Left kidney (tissue), 8 donors: ENCODE measurements at places on chromosomes 3 and 15. TPM values are rescaled to one million over a fixed set of nuclear protein-coding genes. Genes with fewer than 3 reads are reported as not detected.

FBXL22 gene
- 1.7 TPM for polyA plus RNA-seq

- no peak for DNase-seq
Measured at GRCh38 chr15:55998478-55998877, 5.1 kb upstream of the NEDD4 start.

- DNase-seq, result no peak
Measured at GRCh38 chr15:69253156-69253555, 45.6 kb upstream of the PAQR5 start.

DNA sequence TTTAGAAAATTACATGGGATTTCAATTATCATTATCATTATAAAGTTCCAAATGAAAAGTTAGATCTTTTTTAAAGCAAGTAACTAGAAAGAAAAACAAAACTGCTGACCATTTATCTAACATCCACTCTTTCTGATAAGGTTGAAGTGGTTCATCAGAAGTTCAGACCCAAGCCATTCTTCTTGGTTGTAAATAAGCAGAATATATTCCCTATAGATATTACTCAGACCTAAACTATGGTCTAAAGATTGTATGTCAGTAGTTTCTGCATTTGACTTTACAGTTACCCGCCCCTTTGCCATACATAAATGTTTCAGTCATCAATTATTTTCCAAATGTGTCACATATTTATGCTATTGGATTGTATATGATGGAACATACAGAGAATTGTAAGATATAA is 136.7 kb downstream of the PLOD2 start:
- no peak for DNase-seq

- no peak for DNase-seq
Measured at GRCh38 chr15:69997813-69998212, 99.9 kb downstream of the TLE3 start.

TGM5 gene
- polyA plus RNA-seq, result not detected

GRCh38 chr3:184546252-184546651 is 15.3 kb upstream of the EPHB3 start:
- no peak for DNase-seq

- peak; percentile 77 for DNase-seq
Measured at GRCh38 chr3:72887705-72888545, at the start of gene GXYLT2. Gene GXYLT2 (plus strand): TSS chr3:72888046. CDS start chr3:72888234, 188 bp downstream.

NPAP1 gene
- polyA plus RNA-seq, result 2.1 TPM

DNA sequence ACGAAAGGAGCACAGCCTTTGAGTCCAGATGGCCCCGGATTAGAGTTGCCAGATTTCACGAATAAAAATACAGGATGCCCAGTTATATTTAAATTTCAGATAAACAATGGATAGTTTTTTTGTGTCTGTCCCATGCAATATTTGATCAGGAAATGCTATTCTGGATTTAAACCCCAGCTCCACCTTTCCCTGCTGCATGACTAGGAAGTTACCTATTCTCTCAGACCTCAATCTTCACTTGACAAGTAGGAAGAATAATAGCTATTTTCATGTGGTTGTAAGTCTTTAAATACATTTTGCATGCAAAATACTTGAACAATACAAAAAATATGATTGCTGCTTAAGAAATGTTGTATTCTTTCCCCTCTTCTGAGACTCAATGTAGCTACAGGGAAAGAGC is 125.3 kb upstream of the P2RY1 start:
- DNase-seq, result no peak

DNA sequence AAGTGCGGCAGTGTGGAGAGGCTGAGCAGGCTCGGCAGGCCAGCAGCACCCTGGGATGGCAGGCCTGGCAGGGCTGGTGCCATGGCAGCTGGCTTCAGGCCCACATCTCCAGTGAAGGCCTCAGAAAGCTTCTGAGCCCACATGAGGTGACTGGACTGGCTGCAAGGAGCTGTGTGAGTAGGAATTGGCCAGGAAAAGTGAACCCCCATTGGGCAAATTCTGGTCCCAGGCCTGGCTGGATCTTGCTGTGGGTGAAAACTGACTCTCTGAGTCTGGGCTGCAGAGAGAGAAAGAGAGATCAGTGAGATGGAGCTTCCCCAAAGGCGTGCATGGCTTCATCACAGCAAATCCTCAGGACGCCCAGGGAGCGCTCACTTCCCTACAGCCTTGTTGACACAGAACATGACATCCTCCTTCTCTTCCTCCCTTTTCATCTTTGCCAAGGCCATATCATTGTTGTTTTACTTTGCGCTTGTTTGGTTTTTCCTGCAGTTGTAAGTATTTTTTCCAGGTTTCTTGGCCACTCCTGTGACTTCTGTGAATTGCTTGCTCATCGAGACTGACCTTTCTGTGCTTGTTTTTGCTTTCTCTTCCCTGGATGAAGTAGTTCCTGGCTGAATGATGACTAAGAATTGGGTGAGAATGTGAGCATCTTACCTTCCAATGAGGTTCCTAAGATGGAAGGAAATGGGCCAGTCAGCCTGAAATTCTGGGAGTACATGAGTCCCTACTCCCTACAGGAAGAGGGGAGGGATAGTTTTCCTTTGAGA is 299.1 kb downstream of the TLE3 start:
- DNase-seq, result no peak

DNA sequence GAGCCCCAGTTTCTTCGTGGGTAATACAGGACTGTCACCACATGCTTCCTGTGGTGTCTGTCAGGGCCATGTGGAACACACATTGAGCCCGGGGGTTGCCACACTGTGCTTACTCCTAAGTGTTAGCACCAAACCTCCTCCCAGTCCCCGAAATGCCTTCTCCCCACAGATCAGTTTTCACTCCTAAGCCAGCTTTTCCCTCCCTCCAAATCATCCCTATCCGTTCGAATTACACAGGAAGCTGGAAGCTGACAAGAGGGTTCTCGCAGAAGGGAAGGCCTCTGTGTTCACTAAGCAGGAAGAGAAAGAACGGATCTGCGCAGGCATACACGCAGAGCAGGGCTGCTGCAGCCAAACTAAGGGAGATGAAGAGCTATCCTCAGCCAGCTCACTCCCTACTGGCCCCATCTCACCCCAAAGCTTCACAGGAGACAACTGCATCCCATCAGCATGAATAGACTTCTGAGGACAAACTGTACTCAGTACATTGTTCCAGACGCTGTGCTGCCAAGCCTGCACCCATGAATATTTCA is 32.3 kb downstream of the XXYLT1 start:
- peak; percentile 49 for DNase-seq

DNA sequence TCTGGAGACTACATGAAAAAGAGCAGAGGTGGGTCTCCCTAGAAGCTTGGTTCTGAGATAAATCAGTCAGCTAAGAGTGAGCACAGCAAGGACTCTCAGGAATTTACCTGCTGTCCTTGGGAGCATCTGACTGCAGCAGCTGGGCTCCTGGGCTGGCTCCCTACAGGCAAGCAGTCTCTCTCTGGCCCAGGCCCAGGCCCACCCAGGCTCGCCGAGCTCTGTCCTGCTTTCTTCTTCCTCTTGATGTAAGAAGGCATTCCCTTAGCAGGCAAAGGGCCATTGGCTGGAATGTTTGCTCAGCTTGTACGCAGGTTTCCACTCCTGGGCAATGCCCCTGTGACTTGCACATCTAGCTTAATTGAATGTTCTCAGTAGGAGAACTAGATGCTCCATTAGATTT is 4.3 kb upstream of the RBP2 start:
- DNase-seq, result no peak

GRCh38 chr3:196251918-196252317 is 35.6 kb downstream of the SLC51A start:
- no peak for DNase-seq

GRCh38 chr15:75578173-75578947 is 755 bp downstream of the PTPN9 start:
- DNase-seq, result peak; percentile 21

DNA sequence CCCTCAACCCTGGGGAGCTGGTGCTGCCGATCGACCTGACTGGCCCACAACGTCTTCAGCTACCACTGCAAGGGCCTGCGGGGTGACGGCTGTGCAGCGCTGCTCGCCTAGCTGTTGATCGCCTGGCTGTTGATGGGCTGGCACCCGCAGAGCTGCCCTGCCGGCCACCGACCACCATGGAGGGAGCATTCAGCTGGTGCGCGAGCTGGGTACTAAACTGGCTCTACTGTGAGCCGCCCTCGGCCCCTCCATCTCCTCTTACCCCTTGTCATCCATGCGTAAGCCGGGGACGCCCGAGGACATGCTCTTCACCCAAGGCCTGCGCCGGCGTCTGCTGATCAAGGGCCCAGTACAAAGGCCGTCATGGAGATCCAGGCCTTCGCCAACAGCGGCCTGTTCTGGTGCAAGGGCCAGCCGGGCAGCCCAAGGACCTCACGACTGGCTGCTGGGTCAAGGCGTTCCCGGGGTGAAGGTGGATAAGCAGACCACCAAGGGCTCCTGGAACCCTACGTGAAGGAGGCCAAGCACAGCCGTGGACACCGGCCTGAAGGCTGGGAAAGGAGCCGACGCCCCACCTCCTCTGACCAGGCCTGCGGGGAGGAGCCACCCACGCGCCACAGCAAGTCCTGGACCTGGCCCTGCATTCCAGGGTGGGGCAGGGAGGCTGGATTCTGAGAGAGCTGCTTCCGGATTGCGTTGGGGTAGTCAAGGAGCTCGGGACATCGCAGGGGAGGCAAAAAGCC is 46.9 kb downstream of the SFMBT1 start:
- no peak for DNase-seq

ACOX2 gene
- polyA plus RNA-seq, result 38.6 TPM

PAK6 gene
- polyA plus RNA-seq, result 6.5 TPM

CHRM5 gene
- polyA plus RNA-seq, result 0.35 TPM

GRCh38 chr3:48400824-48401433 is 28.9 kb downstream of the FBXW12 start:
- DNase-seq, result peak; percentile 64
